ENCODE measurements at places on chromosomes 11 and 22.

DNA sequence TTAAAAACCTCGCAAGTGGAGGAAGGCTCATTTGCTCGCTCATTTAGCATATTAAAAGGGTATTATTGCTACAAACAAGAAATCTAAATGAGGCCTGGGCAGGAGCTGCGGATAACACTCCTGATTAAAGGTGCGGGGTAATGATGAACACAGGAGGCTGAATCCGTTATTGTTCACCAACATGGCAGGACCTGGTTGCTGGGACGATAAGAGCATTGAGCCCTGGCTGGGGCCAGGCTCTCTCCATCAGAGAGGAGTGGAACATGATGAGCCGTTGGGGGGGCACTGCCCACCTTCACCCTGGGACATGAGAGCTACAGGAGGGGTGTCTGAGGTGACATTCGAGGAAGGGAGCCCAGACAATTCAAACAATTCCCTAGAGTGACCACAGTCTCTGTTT is 211.7 kb downstream of the NXPE2 start:
- no peak for DNase-seq

- DNase-seq = peak; percentile 14
Observed at GRCh38 chr11:122115524-122116379, at the start of gene BLID. BLID (minus strand) TSS chr11:122116215; CDS start chr11:122115922, 293 bp downstream.

GRCh38 chr11:68148879-68149278 is 27.7 kb upstream of the CHKA start:
- no peak for DNase-seq

DNA sequence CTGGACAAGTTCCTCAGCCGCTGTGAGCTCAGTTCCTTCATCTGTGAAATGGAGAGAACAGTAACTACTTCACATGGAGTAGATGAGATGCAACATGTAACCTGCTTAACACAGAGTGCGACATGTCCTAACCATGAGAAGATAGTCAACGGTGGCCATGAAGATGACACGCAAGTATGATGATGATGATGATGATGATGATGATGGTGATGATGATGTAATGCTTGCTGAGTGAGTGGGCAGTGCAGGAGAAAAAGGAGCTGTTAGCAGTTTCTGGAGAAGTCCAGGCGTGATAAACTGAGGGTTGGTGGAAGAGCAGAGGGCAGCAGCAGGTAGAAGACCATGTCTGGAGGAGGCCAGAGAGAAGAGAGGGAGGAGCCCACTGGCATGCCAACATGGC is 90.8 kb upstream of the CD82 start:
- DNase-seq = no peak

DNA sequence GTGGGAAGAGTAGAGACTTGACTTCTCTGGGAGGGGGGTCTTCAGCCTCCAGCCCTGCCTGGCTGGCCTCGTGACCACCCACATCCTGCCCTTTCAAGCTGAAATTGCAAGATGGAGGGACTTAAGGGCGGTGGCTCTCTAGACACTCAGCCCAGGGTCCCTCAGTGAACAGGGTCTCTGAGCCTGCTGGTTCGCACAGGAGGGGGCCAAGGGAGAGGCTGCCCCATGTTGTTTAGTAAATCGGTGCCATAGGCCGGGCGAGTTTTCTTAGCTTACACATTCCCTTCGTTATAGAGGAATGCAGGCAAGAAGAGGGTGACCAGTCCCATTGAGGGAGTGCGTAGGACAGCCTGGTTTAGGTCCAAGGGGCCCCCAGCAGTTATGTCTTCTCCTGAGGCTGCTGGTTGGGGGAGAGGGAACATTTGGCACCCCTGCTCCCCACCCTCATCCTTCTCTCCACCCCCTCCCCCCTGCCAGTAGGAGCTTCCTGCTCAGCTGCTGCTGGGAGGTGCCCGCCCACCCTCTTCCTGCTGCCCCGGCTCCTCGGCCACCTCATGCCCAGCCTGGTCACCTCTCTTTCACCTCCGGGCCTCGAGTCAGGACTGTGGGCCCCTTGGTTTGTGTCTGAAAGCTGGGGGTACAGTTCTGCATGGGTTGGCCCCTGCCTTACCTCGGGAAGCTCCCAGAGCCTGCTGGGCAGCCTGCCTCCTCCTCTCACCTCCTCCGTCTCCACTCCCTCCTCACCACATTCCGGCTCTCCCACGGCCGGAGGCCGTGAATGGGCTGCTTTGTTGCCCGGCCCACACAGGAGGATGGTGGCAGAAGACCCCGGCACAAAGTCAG is 3.9 kb downstream of the FRMD8 start:
- no peak for DNase-seq

DNA sequence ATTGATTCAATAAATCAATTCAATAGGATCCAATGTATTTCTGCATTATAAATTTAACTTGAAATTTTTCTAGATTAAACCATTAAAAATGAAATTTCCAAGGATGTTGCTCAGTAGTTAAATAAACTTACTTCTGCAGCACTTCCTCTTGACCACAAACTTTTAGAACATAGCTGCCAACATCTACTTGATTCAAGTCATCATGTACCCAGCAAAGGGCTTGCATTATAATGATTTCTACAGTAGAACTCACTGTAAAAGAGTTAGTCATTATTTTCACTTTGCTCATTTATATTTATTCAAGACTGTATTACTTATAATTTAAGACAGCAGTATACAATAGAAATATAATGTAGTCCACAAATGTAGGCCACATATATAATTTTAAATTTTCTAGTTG is 59.2 kb downstream of the PIK3C2A start:
- no peak for DNase-seq

- no peak for DNase-seq
Observed at GRCh38 chr11:119061256-119061655, 4.3 kb upstream of the HYOU1 start.

DNA sequence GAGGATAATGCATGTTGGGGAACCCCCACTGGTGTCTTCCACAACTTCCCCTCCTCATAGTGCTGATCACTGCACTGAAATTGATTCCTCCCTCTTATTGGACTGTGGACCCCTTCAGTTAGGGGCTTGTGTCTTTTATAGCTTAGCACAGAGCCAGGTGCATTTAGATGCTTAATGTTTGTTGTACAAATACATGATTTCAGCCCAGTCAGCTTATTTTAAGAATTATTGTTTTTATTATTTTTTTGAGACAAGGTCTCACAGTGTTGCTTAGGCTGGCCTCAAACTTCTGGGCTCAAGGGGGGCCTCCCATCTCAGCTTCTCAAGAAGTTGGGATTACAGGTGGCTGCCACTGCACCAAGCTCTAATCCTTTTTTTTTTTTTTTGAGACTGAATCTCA is 8.2 kb downstream of the THY1 start:
- no peak for DNase-seq

GRCh38 chr11:126951465-126951864 is 49.1 kb downstream of the KIRREL3 start:
- DNase-seq = no peak

DNA sequence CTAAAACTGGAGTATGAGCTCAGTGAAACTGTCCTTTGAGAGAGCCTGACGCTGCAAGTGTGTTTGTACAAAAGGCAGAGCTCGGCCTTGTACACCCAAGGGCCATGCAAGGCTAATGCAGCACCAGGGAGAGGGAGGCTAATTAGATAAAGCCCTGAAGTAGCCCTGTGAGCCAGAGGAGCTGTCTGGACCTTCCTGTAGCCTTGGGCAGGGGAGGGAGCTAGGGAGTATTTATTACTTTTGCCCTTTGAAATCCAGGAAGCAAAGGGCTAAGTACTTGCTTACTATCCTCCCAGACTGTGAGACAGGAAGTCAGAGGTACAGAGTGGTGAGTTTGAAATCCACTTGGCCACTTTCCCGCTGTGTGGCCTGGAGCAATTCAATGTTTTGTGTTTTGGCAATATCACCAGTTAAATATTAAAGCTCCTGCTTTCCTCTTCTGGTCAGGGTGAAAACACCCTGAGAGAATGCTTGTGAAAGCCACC is 10.2 kb upstream of the LDHA start:
- DNase-seq = peak; percentile 2

DNA sequence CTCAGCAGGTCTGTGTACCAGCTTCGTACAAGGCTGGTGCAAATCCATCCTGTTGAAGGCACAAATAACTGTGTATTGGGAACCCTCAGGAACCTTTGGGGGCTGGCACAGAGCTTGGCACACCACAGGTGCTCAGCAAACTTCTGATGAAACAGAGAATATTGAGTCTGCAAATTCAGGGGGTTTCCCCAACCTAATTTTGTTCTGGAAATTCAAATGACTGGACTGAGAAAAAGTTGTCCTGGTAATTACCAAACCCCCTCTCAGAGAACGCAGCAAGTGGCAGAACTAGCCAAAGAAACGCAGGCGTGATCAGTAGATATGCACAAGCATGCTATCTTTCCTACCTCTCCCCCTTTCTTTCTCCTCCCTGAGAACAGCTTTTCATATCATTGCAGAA is 47.6 kb downstream of the LIF start:
- no peak for DNase-seq

DNA sequence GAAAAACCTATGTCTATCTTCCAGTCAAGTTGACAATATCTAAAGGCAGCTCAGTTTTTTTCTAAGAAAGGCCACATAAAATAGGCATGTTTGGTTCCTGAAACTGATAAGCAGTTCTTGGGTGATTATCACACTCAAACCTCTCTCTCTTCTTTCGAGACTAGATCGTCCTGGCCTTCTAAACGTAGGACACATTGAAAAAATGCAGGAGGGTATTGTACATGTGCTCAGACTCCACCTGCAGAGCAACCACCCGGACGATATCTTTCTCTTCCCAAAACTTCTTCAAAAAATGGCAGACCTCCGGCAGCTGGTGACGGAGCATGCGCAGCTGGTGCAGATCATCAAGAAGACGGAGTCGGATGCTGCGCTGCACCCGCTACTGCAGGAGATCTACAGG is 15.1 kb downstream of the CDPF1 start:
- no peak for DNase-seq

GRCh38 chr11:75570559-75571139 is 8.6 kb downstream of the SERPINH1 start:
- no peak for DNase-seq

- peak; percentile 55 for DNase-seq
Observed at GRCh38 chr11:119120639-119121007, 757 bp upstream of the HINFP start.

DNA sequence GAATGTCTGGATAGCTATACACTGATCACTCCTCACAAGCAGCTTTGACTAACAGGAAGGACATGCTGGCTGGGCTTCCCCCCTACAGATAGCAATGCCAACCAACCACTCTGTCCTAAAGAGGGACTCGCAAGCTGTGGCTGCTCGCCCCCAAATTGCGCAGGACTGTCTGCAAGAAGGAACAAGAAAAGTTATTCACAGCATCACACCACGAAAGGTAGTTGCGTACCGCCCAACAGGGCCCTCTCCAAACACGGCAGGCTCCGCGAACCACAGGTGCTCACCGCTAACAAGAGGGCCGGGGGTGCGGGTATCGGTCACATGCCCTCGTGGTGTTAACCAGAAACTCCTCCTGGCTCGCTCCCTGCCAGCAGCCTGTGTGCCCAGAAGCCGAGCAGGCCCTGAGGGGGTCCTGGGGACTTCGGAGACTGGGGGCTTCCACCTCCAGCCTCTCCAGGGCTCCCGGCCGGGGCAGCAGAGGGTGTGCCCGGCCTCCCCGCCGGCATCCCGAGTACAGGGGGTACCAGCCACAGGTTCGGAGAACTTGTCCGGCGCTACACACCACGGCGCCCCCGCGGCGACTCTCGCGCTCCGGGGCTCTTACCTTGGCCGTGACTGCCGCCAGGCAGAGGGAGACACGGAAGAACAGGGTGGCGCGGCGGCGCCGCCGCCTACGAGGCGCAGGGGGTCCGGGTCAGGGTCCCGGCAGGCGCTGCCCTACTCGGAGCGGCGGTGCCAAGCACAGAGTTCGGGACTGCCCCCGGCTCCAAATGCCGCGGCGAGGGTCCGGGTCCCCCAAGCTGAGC is 682 bp downstream of the LARGE1 start:
- no peak for DNase-seq

DNA sequence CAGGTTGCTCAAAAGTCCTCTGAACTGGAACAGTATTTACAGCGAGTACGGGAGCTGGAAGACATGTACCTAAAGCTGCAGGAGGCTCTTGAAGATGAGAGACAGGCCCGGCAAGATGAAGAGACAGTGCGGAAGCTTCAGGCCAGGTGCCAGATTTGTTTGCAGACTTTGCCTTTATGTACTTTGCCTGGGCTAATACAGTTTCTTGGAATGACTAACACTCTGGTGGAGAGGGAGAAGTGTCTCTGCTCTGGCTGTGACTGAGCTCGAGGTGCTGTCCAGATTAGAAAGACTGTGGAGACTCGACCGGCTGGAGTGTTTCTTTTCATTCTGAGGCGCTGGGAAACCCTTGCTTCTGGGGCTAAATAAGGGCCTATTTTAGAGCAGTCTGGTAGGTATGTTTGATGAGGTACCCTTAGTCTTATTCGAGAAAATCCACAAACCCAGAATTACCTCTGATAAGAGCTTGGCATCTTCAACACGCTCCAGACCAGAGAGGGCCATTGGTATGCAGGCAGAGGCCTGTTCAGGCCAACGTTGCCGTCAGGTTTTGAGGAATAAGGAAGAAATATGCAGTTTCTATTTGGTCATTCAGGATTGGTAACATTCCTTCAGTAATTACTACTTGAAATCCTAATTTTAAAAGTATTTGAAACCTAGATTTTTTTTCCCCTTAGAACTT is 76.5 kb downstream of the SWAP70 start:
- DNase-seq = no peak

DNA sequence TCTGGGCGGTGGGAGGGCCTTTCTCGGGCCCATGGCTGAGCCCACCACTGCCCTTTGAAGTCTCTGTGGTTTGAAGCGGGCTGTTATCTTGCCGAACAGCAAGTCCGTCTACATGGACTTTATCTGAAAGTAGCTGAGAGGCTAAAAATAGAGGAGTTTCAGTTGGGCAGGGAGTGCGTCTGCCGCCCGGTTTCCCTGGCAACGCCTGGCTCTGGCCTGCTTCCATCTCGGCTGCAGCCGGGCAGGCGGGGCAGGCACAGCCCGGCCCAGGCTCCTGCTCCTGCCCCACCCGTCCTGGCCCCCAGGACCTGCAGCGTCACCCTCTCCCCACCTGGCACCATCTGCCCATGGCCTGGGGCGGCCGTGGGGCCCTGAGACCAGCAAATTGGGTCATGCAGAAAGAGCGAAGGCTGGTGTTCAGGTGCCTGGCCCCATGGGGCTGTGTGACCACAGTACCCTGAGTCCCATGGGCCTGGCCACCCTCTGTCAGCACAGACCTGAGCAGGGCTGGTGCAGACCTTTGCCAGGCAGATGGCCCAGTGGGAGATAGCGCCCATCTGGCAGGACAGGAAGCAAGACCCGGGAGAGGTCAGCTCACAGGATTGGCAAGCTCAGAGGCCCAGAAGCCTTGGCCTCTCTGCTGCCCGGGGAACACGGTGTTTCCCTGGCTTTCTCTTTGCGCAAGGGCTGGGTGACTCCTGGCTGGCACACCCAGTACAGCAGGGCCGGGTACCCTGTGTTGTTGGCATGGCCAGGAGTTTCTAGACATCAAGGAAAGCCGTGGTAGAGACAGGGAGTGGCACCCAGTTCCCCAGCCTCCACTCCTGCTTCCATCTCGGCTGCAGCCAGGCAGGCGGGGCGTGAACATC is 79.1 kb upstream of the KCNQ1OT1 start:
- peak; percentile 66 for DNase-seq

DNA sequence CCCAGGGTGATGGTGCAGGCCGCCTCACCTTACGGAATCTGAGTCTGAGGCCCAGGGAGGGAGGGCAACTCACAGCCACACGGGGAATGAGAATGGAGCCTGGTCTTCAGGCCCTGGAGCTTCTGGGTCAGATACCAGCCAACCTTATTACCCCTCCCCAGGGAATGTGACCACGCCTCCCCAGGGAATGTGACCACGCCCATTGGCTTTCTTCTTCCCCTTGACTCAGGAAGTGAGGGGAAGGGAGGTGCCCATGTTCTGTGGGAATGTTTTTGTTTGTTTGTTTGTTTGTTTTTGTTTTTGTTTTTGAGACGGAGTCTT is 57.5 kb upstream of the RBFOX2 start:
- DNase-seq = no peak

Data from COR-L47 (cell line).